Anterior cingulate cortex (tissue), 58 donors: ENCODE measurements at places on chromosomes 2 and 18.

DNA sequence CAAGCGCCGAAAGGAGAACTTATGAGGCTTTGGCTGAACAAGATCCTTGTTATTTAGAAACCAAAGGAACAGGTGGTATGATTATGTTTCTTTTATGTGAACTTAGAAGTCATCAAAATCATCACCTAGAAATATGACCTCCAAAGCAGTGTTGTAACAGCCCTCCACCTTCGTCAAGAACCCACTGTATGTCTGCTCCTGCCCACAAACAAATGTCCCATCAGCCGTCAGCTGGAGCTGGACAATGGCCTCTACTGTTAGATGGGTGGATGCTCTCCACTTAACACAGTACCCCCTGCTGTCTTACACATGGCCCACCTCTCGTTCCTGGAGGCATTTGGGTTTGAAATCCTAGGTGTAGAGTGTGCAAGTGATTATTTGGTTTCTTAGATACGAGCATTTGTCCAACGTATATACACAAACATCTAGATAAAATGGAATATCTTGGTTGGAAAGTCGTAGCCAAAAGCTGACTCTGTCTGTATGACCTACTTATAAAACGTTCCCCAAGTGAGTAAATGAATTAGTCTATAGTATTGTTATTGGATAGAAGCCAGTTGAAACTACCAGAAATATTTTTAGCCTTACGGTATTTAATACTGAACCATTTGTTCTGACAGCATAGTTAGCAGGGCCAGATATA, 113.0 kb downstream of the CRIM1 start:
- no peak for DNase-seq

GRCh38 chr2:105362862-105363591, 25.7 kb downstream of the C2orf49 start:
- no peak for DNase-seq

GRCh38 chr2:196980001-196980400, 53.5 kb upstream of the PGAP1 start:
- no peak for DNase-seq

DNA sequence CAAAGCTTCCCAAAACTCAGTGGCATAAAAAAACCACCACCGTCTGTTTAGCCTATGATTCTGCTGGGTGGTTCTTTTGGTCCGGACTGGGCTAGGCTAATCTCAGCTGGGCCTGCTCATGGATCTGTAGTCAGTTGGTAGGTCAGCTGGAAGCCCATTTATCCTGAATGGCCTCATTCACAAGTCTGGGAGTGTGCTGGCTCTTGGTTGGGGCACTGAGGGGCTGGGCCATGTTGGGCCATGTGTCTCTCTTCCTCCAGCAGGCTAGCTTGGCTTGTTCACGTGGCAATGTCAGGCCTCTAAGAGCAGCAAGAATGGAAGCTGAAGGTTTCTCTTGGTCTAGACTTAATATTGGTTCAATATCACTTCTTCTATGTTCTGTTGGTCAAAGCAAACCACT, 95.7 kb upstream of the HS6ST1 start:
- no peak for DNase-seq

- DNase-seq, result no peak
These were observed 199.2 kb downstream of the RAD51AP2 start for GRCh38 chr2:17319090-17319489.

GRCh38 chr18:72171596-72171995, 372.5 kb downstream of the CBLN2 start:
- no peak for DNase-seq

DNA sequence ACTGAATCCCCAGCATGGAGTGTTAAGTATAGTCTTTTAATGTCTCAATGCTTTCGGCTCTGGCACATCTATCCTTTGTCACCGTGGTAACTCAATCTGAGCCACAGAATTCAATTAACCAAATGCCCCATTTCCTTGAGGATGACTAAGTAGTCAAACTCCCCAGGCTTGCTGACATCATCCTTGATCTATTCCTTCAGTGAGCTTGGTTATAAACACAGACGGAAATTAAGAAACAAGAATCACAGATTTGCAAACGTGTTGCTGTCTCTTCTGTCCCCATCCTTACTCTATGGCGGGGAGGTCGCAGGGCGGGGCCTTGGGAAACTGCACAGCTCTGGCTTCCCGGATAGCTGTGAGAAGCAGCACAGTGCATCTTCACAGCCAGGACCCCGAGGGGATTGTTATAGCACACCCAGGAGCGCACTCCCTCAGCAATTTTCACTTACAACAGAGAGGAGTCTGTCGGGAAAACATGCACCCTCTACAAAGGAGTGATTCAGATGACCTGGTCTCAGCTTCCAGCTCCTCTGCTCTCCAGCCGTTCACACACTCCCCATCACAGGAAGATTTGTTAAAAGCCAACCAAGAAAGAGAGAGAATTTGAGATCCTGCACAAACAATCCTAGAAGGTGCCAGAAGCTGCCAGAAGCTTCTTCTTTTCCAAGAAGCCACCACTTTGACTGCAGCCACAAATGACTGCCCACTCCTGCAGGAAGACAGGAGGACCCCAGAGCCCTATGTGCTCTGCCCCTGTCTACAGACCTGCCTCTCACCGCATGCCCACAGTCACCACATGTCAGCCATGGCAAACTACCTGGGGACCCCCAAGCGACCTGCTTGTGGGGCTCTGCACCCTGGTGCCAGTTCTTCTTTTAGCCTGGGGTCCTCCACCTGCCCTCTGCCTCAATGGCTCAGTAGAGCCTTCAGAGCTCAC, 44.9 kb upstream of the YWHAQ start:
- DNase-seq, result no peak

DNA sequence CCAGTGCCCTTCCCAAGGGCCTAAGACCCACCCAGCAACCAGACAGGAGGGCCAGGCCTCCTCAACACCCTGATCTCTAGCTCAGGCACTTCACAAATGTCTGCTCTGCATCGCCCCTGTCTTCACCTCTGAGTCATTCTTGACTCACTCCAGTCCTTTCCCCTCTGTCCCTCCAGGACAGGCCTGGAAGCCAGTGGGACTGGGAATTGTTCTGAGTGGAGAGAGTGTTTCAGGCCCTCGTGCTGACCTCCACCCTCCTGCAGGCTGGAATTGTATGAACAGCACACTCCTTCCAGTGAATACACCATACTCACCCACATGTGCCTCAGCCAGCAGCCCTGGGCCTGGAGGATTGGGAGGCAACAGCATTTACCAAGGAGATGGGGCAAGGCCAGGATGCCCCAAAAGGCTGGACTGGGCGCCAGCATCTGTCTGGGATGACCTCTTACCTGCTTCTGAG, 304.2 kb downstream of the CYP26B1 start:
- no peak for DNase-seq

DNA sequence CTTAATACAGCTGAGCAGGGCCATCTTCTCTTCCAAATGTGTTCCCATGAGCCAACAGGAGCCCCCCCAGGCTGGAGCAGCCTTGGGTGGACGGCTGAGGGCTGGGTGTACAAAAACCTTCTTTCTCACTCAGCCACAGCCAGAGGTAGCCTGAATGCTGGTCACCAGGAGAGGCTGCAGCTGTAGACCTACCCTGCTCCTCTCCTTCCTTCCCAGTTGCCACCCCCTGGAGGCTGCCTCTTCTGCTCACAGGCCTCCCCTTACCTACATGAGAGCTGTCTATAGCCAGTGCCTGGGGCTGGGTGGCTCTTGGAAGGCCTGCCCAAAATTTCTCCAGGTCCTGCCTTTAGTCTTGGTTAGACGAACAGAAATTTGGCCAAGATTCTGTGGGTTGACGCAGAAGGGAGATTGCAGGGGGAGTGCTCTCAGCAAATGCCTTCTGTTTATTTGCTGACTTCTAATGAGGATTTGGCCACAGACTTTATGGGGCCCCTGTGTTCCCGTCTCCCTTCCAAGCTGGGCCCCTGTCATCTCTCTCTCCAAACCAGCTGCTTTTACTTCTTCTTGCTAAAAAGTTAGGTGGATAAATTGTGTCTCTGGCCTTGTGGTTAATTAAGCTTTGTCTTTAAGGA, 18.3 kb downstream of the CELF4 start:
- no peak for DNase-seq

- no peak for DNase-seq
These were observed 103.0 kb downstream of the CDK15 start for GRCh38 chr2:201909348-201909747.

DNA sequence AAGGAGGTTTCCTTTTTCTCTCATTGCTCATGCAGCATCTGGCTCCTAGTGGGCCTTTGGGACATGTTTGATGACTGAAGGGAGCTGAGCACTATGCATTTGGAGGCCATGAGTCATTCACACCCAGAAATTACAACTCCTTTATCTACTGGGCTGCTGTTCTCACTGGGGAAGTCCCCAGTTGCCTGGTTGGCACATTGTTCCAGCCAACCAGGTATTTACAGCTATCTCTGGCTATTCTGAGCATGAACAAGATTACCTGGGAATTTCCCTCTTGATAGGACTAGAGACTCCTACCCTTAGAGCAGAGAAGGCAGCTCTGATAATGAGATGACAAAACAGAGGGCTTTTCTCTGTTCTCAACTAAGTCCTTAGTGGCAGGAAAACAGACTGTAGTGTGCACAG, 206.5 kb downstream of the SETBP1 start:
- DNase-seq, result no peak

DNA sequence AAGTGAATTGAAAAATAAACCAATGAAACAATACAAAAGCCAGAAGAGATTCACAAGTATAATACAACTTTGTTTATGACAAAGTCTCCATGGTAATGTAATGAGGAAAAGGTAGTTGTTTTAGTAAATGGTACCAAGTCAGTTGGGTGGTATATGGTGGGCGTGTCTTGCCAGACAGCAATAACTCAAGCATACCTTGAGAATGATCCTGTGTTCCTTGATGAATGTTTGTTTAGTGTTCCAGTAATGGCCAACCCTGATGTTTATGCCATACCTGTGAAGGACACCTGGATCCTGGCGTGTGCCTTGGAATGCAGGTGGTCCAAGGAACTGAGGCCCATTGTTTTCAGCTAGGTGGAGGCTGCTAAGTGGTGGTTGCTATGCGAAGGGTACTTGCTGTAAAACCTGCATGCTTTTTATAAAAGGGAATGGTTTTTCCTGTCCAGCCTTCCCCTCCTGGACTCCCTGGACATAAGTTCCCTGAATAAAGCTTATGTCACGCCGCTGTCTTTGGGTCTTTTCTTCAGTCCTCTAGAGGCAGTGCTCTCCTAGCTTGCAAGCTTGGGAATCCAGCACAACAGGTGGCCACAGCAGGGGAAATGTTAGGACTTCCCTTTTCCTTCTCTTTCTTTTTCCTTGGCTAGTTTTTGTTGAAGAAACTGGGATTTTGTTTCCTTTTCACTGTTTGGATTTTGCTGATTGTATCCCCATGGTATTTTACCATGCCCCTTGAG, 54.7 kb downstream of the MTA3 start:
- DNase-seq, result no peak

DNA sequence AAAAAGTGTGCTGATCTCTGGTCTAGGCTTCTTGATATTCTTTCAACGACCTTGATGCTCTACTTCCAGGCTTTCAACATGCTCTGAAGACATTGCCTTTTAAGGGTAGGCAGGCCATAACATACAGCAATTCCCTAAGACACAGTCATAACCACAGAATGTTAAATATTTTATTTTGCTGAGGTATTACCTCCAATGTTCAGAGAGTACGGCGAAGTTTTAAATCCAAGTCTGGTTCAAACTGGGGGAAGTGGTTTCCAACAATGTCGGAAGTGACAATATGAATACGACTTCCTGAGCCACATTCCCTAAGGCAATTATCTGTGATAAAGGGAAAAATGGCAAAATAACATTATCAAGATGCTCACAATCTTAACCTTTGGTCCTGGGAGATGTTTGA, 1077.9 kb upstream of the PIK3C3 start:
- no peak for DNase-seq

DNA sequence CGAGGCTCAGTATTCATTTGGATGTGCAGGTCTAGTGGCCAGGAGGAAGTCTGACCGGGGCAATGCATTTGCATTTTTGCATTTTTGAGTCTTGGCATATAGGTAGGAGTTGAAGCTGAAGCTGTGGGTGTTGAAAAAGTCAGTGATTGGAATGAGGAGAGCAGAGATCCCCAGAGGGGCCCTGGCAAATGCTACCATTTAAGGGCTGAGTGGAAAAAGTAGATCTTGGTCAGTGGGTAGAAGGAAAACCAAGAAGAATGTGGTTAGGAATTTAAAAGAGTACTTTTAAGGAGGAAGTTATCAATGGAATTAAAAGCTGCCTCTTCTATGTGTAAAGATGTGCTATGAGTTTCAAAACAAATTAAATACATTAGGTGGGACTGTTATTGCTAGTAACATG, 143.0 kb downstream of the ZEB2 start:
- DNase-seq, result no peak

DNA sequence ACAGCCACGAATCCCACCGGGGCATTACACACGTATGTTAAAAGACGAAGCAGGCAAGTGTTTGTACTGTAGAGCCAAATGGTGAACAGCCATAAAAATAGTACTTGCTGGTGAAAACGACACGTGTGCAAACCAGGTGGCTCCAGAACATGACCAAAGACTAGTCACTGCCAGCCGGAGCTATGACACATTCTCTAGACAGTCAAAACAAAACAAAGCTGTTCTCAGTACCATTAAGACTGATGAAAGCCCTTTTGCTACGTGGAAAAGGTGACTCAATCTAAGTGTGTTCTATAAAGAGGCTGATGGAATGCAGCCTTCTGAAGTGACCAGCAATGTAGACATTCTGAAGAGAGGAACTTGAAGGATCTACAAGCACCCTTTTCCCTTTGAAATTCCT, 367.7 kb upstream of the NETO1 start:
- DNase-seq, result no peak

DNA sequence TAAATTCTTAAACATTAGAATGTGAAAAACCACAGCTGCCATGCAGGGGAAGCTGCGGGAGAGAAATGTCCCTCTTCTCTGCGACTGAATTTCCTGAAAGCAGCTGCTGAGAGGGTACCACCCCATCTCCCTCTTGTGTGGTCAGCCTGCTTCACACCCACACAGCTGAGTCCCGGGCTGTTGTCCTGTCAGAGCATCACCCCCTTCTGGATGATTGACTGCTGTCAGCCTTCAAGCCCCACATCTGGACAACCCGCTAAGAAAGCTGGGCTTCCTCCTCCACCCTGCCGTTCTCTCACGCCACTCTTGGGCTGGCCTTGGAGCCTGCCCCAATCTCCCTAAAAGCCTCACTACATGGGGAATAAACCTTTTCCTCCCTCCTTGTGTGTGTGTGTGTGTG, 26.0 kb downstream of the SH3YL1 start:
- no peak for DNase-seq

- no peak for DNase-seq
These were observed 42.7 kb downstream of the MAL start for GRCh38 chr2:95068256-95068655.

GRCh38 chr18:32049393-32050171, 31.0 kb downstream of the RNF125 start:
- no peak for DNase-seq

DNA sequence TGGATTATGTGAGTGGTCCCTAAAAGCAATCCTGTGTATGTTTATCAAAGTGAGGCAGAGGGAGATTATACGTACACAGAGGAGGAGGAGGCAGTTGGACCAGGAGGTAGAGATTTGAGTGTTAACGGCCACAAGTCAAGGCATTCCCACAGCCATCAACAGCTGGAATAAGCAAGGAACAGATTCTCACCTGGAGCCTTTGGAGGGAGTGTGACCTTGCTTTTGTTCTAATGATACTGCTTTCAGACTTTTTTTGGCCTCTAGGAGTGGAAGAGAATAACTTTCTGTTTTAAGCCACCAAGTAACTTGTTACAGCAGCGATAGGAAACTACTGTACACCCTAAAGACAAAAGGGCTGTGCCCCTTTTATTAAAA, 18.1 kb downstream of the LCLAT1 start:
- DNase-seq, result no peak
